C1 segment of cervical spinal cord (tissue), 14 donors: ENCODE measurements at places on chromosomes 12 and 14.
A peak's percentile ranks its signal among the peaks of the same experiment; 100 is the strongest.

GRCh38 chr14:103284574-103285467 lies 49.2 kb upstream of the EIF5 start:
- DNase-seq: no peak

GRCh38 chr14:61256826-61257468 lies 24.2 kb downstream of the TMEM30B start:
- no peak for DNase-seq

GRCh38 chr14:43001731-43002130 lies 1395.1 kb downstream of the LRFN5 start:
- DNase-seq: no peak

DNA sequence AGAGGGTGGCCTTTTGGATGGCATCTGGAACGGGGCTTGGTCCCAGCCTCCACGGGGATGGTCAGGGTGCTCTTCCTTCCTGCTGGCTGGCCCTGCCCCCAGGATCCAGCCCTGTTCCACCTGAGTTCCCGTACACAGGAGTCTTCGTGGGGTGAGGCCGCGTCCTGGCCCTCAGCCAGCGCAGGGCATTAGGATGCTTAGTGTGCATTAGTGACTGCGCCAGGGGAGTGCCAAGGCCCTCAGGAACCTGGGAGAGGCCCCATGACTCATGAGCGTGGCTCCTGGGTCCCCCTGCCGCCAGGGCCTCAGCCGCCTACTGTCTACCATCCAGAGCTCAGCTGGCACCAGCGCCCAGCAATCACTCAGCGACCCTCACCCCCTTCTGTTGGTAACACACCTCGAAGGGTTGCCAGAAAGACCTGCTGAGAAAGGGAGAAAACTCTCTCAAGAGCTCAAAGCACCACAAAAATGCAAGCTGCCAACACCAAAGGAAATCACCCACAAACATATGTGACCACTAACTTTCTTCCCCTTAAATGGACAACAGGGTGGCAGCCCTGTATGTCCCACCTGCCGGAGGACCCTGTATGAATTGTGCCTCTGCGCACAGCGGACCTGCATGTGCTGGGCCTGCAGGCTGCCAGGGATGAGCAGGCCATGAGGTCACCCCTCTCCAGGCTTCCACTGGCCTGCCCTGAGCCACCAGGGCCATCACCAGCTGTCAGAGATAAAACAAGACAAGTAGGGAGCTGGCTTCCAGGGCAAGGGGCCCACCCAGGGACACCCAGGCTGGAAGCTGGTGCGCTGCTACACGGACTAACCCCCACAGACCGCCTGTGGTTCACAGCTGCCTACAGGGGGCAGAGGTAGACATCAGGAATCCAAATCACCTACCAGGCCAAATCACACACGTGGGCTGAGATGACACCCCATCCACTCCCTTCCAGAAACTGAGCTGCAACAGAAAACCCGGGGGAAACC lies 28.7 kb downstream of the CCDC85C start:
- no peak for DNase-seq

DNA sequence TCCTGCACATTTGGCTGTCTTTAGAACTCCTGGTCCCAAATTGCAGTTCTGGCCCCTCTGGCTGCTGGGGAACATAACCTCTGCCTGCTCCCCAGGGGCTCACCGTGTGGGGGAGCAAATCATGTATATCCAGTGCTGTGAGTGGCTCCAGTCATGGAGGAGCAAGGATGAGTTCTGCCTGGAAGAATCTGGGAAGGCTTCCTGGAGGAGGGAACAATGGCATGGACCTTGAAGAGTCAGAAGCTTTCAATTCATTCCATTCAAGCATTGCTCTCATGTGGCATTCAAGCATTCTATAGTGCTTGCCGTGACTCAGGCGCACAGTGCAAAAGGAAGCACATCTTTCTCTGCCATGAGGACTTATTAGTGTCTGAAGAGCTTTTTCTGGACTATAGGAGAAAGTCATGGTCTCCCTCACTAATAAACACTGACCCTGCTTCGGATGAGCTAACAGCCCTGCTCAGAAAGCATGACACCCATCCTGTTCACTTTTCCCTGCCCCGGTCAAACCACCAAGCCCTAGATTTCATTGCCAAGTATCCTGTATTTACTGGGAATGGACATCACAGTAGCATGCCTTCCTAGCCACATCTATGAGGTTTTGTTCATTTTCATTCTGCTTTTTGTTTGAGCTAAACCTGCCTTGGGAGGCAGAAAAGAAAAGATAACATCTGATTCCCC lies 3.5 kb downstream of the IFI27 start:
- DNase-seq: no peak

GRCh38 chr12:26123482-26123980 lies 1.3 kb downstream of the BHLHE41 start:
- peak; percentile 77 for DNase-seq
